ENCODE measurements at places on chromosomes 4 and X. TPM values are rescaled to one million over a fixed set of nuclear protein-coding genes. Genes with fewer than 3 reads are reported as not detected.

PF4V1 gene
- total RNA-seq: not detected

HPSE gene
- 1.3 TPM for total RNA-seq

PRDX4 gene
- total RNA-seq: 181 TPM

CSN1S1 gene
- total RNA-seq: not detected

RTL3 gene
- total RNA-seq: not detected

CT83 gene
- total RNA-seq: not detected
